Left renal pelvis (tissue), 4 donors: ENCODE measurements at places on chromosomes 3 and 15. TPM values are rescaled to one million over a fixed set of nuclear protein-coding genes. Genes with fewer than 3 reads are reported as not detected.

DNA sequence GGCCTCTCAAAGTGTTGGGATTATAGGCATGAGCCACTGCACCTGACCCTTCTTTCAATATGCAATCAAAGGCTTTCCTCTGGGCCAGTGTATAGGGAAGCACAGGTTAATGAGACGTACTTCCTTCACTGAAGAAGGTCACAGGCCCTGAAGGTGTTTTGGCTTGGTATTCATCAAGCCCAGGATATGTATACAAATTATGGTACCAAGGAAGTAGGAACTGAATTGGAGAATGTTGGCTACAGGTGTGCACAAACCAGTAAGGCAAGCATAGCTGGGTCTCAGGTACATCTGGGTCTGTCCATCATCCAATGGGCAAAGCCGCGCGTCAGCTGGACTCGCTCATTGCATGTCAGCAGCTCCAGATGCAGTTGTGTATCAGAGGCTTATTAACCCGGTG, 237.9 kb downstream of the ADAMTS17 start:
- no peak for DNase-seq

The ADGRG7 gene
- 0.17 TPM for polyA plus RNA-seq

DNA sequence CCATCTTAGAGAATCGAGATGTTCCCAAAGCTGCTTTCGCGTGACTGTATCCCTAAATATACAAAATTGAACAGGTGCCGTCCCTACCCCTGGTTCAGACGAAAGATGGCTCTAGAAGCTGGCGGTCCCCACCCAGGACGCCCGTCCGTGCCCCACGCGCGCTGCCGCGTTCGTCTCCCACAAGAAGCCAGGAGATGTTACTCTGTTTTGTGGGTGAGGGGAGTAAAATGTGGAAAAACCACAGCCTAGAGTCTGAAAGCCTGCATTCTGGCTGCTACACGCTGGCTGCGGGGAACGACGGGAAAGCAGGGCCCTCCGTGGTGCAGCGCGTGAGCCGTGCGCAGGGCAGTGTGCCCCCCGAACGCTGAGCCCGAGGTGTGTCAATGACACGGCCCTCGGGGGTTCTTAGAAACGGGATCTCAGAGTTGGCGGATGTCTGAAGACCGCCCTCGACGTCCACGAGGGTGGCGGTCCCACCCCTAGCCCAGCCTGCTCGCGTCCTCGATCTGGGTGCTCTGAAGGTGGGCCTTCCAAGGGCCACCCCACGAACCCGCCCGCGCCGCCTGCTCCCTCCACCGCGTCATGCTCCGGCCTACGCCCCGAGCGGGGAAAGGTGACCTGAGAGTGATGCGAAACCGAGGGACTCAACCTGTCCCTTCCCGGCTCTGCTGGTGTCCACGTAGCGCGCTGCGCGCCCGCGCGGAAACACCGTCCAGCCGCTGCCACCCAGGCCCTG, 95.6 kb downstream of the OCA2 start:
- DNase-seq: no peak

GRCh38 chr3:55755516-55756205, 268.6 kb upstream of the WNT5A start:
- DNase-seq: no peak

GRCh38 chr3:47270526-47270925, 12.1 kb downstream of the KIF9 start:
- no peak for DNase-seq

GRCh38 chr3:53160061-53160659, 849 bp upstream of the PRKCD start:
- no peak for DNase-seq

The CSTA gene
- 0.72 TPM for polyA plus RNA-seq

The MYNN gene
- polyA plus RNA-seq: 27.9 TPM

- DNase-seq: no peak
Observed at GRCh38 chr3:171556574-171557145, 96.5 kb upstream of the TNIK start.

GRCh38 chr3:148790851-148791735, 36.5 kb upstream of the CPB1 start:
- no peak for DNase-seq

- DNase-seq: no peak
Observed at GRCh38 chr3:143455480-143455879, 335.9 kb downstream of the CHST2 start.

DNA sequence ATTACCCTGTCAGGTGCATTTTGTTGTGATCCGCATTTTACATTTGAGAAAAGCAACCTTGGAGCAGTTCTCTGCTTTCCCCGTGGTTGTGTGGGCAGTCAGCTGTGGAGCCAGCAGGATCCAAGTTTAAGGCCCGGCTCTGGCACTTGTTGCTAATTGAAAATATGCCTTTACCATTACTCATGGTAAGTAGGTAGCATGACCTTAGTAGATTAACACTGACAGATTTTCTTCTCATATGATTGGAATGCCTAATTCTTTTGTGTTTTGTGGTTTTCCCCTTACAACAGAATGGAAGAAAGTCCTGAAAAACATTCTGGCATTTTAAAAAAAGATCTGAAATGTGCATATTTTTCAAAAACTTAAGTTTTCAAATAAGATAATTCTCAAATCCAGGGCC, 246.5 kb upstream of the LRRN1 start:
- DNase-seq: no peak

The C3orf18 gene
- 20.9 TPM for polyA plus RNA-seq

The LRRC49 gene
- polyA plus RNA-seq: 16.4 TPM

- DNase-seq: no peak
Observed at GRCh38 chr15:25431836-25432561, 6.8 kb downstream of the UBE3A start.

- DNase-seq: no peak
Observed at GRCh38 chr15:88990185-88990679, 77.1 kb upstream of the MFGE8 start.

GRCh38 chr3:167109746-167110145, 270.4 kb downstream of the ZBBX start:
- DNase-seq: no peak

The PLS1 gene
- 29.9 TPM for polyA plus RNA-seq

DNA sequence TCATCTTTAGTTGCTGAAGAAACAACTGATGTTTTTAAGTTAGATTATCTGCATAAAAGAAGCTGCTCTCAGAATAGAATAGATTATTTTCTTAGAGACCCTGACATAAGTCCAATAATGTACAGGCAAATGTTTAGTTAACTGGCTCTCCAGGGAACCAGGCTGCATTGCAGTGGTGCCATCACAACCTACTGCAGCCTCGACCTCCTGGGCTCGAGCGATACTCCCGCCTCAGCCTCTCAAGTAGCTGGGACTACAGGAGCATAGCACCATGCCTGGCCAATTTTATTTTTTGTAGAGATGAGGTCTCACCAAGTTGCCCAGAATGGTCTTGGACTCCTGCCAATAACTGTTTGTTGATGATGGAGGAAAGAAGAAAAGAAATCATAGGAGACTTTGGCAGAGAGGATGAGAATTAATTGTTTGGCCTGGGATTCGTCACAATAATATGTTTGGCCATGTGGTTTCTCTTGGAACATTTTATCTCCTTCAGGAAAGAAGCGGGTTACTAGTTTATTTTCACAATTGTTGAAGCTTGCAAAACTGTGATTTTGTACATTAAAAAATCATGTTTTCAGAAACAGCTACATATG, 429.2 kb downstream of the CADM2 start:
- no peak for DNase-seq

The RTF1 gene
- polyA plus RNA-seq: 71.7 TPM

The LMAN1L gene
- not detected for polyA plus RNA-seq

The UROC1 gene
- polyA plus RNA-seq: 0.22 TPM

DNA sequence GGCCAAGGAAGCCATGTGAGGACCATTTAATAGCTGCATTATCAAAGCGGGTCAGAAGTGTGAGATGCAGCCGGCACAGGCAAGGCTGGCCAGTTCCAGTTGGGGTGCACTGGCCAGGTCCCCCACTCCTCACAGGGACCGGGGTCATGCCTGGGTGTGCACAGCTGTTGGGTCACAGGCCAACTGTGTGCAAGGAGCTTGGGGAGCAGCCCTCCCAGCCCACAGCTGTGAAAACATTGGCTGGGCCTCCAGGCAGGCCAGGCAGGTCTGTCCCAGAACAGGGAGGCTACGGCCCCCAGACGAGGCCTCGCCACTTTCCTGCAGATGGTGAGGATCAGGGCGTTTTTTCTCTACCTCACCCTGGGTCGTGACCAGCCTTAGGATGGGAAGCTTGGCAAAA, 521.0 kb downstream of the NTRK3 start:
- DNase-seq: no peak

GRCh38 chr3:192887701-192888100, 30.0 kb downstream of the MB21D2 start:
- no peak for DNase-seq

GRCh38 chr15:67146875-67147381, 81.5 kb downstream of the SMAD3 start:
- DNase-seq: no peak

The IQCF5 gene
- polyA plus RNA-seq: not detected

The CLDN16 gene
- polyA plus RNA-seq: 44.6 TPM

The AMT gene
- 43.8 TPM for polyA plus RNA-seq

DNA sequence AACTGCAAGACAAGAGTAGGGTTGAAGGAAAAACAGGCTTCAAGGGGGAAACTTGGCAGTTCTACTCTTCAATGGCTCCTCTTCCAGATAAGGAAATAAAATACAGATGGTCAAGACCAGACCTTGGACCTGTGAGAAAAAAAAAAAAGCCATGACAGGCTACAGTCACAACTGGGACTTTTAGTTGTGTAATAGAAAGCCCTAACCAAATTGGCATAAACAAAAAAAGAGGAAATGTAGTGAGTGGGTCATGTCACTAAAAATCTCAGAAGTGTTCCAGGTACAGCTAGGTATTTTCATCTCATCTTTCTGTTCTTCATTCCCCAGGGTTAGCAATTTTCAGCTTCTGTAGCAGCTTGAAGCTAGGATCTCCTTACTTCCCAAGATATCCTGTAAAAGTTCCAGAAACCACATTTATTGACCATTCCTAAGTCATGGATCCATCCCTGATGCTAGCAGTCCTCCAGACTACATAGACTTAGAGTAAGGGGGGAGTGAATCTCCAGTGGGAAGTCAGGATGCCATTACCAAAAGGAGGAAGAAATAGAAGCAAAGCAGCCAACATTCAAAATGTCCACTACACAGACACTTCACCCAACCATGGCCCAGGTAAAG, 61.0 kb upstream of the CSTA start:
- no peak for DNase-seq

The LEKR1 gene
- polyA plus RNA-seq: 0.59 TPM

DNA sequence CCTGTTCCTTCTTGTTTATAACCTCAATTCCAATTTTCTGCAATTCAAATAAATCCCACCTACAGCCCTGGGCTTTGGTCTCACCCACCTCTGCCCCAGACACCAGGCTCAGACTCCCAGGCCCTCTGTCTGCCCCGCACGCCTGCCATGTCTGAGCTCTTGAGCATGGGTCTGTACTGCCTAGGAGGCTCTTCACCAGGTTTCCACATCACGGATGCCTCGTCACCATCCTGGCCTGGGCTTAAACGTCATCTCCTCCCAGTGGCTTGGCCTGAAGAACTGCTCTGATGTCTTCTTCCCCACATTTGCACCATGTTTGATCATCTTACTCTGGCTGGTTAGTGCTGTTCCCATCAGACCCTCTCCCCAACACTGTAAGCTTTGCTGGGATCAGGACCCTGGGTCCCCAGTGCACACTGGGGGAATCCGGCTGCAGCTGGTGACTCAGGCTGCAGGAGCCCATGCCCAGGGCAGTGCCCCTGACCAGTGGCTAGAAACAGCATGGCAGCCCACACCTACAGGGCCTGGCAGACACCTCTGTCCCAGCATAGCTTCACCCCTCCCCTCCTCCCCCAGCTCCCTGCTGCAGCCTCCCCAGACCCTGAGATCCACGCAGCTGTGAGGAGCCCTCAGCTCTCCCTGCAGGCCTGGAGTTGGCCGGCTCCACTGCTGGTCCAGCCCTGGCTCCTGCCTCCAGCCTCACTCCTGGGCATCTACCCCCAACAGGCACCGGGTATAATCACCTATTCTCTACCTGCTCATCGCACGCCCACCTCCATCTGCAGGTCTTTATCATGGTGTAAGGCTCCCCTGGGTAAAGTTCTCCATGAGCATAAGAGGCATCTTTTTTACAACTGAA, 162.8 kb upstream of the NSMCE3 start:
- DNase-seq: no peak

The C3orf85 gene
- 0.27 TPM for polyA plus RNA-seq

The PYGO1 gene
- polyA plus RNA-seq: 19.6 TPM

GRCh38 chr3:6099458-6100075, 761.3 kb upstream of the GRM7 start:
- DNase-seq: no peak

The LRRC58 gene
- polyA plus RNA-seq: 36.7 TPM

GRCh38 chr15:53869044-53869805, 109.0 kb upstream of the UNC13C start:
- no peak for DNase-seq

DNA sequence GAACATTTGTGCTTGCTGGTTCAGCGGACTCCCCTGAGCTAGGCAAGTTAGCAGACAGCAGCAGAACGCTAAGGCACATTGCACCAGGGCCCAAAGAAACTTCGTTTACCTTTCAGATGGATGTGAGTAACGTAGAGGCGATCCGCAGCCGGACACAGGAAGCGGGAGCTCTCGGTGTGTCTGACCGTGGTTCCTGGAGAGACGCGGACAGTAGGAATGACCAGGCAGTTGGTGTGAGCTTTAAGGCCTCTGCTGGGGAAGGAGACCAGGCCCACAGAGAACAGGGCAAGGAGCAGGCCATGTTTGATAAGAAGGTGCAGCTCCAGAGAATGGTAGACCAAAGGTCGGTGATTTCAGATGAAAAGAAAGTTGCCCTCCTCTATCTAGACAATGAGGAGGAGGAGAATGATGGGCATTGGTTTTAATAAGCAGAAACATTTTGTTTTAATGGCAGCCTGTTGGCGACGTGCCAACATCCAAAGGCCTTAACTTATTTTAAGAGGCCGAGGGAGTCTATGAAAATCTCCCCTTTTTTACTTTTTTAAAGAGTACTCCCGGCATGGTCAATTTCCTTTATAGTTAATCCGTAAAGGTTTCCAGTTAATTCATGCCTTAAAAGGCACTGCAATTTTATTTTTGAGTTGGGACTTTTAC, 27.9 kb downstream of the SYNM start:
- DNase-seq: no peak

GRCh38 chr3:48762816-48763215, 45.8 kb upstream of the IP6K2 start:
- DNase-seq: no peak

The TICRR gene
- polyA plus RNA-seq: 7.2 TPM

The BSN gene
- 1.0 TPM for polyA plus RNA-seq
